ENCODE measurements at places on chromosomes 1 and 21. TPM values are rescaled to one million over a fixed set of nuclear protein-coding genes. Genes with fewer than 3 reads are reported as not detected.

- peak; percentile 72 for ATAC-seq
These were observed 1.6 kb downstream of the COL11A1 start for GRCh38 chr1:103106426-103107341.

SPAG17 gene
- total RNA-seq = 4.4 TPM

CNIH3 gene
- total RNA-seq = 15.3 TPM

KPRP gene
- 0.23 TPM for total RNA-seq

DNA sequence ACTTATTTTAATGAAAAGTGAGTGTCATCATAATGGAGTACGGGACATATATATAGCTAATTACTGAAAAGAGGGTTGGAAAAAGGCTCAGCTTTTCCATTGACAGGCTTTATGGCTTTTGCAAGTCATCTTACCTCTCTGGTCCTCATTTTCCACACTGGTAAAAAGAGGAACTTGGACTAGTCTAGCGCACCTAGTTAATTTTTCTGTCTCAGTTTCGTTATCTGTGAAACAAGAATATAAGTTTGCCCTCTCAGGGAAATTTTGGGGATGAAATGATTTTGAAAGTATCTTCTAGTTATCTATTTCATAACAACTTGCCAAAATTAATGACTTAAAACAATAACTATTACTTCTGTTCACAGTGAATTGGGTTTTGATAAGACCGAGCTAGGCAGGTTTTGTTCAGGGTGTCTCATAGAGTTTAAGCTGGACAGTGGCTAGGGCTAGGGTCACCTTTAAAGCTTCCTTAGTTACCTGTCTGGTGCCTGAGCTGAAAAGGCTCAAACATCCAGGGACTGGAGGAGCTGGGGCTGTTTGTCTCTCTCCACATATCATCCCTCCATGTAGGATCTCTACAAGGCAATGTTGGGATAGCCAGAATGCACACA is 91.7 kb downstream of the TYW3 start:
- no peak for ATAC-seq
